Lower leg skin (tissue), 4 donors: ENCODE measurements at places on chromosomes 4 and X.
A peak's percentile ranks its signal among the peaks of the same experiment; 100 is the strongest.

DNA sequence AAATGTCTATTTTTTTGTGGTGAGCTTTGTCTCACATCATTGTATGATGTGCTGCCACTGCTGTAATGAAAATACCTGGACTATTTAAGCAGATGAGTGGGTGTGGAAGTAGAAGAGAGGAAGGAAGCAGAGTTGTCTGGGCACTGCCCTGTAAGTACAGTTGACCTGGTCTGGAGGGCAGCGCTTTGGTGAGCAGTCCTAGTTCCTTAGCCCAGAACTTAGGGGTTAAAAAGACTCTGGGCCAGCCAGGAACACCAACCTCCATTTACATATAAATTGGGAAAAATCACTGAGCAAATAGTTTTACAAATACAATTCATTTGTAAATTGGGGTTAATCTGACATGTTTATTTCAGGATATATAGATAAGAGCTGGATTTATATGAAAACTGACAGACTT, 347.1 kb upstream of the FAT1 start:
- DNase-seq: no peak

DNA sequence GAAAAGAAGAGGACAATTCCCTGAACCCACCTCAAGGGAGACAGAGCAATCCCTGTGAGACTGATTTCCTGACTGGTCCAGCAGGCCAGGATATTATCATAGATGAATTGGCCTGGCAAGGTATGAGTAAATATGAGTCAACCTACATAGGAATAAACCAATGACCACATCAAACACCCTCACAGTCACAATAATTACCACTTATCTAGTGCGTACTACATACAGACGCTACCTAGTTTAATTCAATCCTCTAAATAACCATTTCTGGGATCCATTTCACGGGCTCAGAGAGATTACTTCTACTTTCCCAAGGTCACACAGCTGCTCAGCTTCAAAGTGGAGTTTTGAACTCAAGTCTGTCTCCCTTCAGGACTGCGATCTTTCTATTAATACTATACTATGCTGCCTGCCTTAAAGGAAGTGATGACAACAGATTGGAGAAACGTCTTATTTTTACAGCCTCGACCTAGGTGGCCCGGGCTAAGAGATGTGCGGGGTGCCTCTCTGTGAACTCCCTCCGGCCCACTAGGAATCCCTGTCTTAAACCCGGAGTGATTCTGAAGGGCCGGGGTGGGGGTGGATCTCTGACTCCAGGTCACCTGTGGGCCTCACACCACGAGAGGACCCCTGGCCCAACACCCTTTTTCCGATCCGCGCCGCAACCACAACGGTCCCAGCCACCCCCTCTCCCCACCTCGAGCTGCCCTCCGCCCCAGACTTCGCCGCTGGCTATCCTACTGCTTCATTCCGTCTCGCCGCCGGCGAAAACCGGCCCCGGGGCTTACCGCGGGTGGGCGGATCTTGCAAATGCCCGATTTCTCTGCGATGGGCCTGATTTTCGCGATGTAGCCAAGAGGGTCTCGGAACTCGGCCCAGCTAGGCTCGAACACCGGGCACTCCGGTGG, 800 bp downstream of the KDM5C start:
- DNase-seq: peak; percentile 87

DNA sequence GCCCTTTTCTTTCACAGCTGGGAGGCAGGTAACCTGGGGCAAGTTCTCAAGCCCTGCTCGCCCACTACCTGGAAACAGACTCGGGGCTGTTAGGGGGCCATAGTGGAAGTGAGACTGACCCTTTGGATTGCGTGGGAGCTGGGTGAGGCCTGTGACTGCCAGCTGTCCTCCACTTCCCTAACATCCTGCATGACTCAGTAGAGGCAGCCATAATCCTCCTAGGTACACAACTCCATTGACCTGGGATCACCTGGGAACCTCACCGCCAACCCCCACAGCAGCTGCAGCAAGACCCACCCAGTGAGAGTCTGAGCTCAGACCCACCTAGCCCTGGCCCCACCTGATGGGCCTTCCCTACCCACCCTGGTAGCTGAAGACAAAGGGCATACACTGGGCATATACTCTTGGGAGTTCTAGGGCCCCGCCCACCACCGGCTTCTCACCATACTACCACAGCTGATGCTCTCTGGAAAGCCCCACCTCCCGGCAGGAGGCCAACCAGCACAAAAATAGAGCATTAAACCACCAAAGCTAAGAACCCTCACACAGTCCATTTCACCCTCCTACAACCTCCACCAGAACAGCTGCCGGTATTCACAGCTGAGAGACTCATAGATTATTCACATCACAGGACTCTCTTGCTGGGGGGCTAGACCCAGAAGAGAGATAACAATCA, 61.1 kb upstream of the DCTD start:
- DNase-seq: no peak

- DNase-seq: peak; percentile 94
These were observed 10.6 kb upstream of the ELF4 start for GRCh38 chrX:130120746-130121504.

DNA sequence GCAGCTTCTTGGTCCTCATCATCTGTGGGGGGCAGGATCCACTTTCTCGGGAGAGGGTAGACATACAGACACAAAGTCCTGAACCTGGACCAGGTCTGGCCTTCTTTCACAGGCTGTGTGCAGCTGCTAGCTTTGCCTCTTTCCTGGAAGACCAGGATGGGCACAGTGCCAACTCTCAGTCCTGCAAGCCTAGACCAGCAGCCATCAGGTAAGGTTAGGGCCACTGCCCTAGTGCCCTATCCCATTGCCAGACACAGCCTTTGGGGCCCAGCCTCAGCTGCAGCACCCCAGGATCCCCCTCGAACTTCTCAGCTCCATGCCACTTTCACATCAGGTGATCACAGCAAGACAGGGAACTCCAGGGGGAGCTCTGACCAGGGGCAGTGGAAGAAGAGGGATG, 38.4 kb downstream of the ZNF185 start:
- DNase-seq: no peak

DNA sequence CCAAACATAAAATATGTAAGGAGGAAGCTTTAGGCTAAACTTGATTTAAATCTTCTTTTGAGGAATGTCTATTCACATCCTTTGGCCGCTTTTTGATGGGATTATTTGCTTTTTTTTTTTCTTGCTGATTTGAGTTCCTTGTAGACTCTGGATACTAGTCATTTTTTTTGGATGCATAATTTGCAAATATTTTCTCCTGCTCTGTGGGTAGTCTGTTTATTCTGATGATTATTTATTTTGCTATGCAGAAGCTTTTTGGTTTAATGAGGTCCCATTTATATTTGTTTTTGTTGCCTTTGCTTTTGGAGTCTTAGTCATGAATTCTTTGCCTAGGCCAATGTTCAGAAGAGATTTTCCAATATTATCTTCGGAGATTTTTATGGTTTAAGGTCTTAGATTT, 144.9 kb downstream of the MAGEC2 start:
- no peak for DNase-seq

DNA sequence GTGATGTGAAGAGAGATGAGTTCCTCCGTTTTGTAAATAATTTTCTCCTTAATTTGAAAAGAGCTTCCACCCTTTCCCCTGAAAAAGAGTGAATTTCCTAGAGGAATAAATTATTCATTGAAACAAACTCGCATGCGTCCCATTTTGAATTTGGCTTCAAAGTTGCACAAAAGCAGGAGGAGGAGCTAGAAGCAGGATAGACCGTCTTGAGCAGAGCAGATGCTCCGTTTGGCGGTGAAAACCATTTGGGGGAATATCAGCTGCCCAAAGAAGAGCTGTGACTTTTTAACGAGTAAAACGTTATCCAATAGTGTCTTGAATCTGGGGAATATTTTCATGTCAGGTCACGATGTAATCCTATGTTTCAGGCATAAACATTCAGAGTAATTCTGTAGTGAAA, 42.0 kb downstream of the FAM149A start:
- no peak for DNase-seq

DNA sequence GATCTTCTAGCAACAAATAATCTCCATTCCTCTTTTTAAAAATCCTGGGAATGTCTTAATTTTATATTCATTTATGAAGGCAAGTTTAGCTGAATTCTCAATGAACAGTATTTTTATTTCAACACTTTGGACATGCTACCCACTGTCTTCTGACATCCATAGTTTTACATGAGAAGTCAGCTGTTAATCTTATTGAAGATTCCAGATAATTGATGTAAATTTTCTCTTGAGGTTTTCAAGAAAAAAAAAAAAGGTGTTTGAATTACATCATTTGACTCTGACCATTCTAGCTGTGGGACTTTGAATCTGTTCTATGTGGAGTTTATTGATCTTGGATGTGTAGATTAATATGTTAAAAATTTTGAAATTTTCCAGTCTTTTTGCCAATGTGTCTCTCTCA, 28.0 kb downstream of the PDHA2 start:
- DNase-seq: no peak

- DNase-seq: peak; percentile 81
These were observed 24.1 kb downstream of the NAT8L start for GRCh38 chr4:2083116-2083825.

DNA sequence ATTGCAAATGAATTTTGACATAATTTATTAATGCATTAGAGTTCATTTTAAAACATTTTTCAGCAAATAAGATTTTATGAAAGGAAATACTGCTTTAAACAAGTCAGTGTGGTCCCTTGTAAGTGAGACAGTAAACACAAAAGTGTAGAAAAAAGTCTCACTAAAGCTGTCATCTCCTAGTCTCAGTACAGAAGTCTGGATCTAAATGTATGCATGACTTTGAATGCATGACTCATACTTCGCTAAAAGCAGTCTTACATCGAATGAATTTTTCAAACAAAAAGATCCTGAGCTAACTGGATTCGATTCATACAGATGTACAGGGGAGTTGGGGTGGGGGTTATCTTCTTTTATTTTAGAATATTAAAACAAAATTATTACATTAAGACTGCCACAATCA, 207.4 kb upstream of the VCX start:
- DNase-seq: no peak

- DNase-seq: no peak
These were observed 113.3 kb downstream of the EFNB1 start for GRCh38 chrX:68942104-68942503.

DNA sequence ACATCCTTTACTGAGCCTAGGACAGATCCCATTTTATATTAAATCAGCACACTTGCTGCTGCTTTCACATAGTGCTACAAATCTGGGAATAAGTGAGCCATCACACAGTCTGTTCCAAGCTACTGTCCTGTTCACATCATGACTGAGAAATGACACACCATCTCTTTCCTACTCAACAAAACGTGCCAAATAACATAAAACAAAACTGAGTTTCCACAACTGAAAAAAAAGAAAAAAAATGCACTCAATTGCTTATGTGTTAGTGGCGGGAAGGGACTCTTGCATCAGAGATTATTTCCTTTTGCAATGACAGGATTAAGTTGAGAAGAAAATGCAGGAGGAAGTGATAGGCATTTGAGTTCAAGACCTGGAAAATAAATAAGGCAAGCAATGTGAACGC, 109.0 kb downstream of the SHROOM4 start:
- no peak for DNase-seq

- no peak for DNase-seq
These were observed 585.7 kb downstream of the TLL1 start for GRCh38 chr4:166458756-166459155.

GRCh38 chrX:133258481-133258880, 40.3 kb upstream of the TFDP3 start:
- no peak for DNase-seq

DNA sequence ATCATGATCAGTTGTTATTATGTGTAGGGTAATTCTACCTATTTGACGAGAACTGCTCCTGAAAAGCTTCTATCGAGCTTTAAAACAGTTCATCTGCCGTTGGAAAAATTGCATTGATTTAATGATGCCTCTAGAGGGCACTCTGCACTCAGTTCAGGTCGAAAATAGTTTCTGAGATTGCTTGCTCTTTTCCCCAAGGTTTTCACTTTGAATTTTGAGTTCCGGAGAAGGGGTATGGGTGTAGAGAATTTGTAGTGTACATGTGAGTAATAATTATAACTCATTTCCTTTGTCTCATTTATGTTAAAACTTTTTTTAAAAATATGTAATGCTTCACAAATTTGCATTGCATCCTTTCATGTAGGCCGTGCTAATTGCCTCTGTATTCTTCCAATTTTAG, 28.4 kb upstream of the TNIP3 start:
- no peak for DNase-seq

DNA sequence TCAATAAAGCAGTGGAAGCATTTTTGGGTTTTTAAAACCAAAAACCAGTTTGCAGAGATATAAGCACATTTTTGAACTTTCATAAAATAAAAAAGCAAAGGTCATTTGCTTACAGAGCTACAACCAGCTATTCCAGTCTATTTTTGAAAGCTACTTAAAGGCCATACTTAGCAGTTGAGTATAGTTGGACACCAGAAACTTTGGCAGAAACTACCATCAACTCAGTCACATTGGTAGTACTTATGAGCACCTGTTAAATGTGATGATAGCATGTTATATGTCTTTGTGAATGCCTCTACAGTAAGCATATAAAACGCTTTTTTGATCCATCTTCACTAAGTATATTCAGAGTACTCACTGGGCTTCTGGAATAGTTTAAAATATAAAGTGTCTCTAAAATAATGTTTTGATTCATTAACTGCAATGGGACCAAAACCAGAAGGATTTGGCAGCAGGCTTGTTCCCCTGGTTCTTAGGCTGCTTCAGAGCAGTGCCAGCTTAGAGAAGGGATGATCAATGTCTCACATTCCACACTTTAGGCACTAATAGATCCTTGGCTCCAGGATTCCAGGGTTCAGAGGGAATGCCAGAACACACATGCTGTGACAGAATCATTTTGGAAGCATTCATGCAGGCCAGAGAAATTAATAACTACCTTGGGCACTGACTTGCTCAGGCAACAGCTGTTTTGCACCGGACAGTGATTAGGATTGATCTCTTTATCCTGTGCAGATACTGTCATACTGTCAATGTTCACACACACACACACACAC, 103.9 kb downstream of the IQCM start:
- no peak for DNase-seq

- no peak for DNase-seq
These were observed 26.1 kb downstream of the GPR174 start for GRCh38 chrX:79170476-79171035.

GRCh38 chrX:153763989-153764755, at the start of gene PLXNB3:
Gene PLXNB3 (plus strand): TSS chrX:153764249. CDS start chrX:153765536, 1,287 bp downstream.
- peak; percentile 69 for DNase-seq

GRCh38 chr4:187576751-187577150, 418.8 kb upstream of the ZFP42 start:
- no peak for DNase-seq

GRCh38 chr4:98540803-98541202, 117.6 kb downstream of the TSPAN5 start:
- no peak for DNase-seq

DNA sequence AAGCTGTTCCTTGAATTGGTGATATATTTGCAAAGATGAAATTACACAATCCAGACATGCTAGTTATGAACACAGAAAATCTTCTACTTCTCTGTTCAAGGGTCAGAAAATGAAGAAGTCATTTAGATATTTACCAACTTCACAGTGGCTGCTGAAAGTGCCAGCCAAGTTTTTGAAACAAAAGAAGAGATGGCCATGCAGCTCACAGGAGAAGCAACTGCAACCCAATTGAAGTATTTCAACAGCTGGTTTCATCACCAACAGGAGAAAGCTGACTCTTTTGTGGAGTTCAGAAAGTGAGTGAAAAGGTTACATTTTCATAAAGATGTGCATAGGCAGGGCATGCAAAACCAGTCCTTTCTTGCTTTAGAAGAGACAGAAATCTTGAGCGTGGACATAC, 70.1 kb upstream of the LSM6 start:
- DNase-seq: no peak

- DNase-seq: no peak
These were observed 150.4 kb downstream of the MAGEC1 start for GRCh38 chrX:142054094-142054493.

- peak; percentile 97 for DNase-seq
These were observed at the start of gene RASGEF1B for GRCh38 chr4:81471588-81472280. Gene RASGEF1B (minus strand): TSS chr4:81471907. CDS start chr4:81459508, 12,399 bp downstream.
